Foreskin keratinocyte (primary cell): ENCODE measurements at places on chromosomes 6 and 20.

GRCh38 chr6:117829594-117830319 is 77.3 kb upstream of the SLC35F1 start:
- DNase-seq = no peak

- no peak for DNase-seq
Measured at GRCh38 chr6:16511723-16512489, 249.4 kb downstream of the ATXN1 start.

- DNase-seq = no peak
Measured at GRCh38 chr6:7390226-7390878, 744 bp downstream of the RIOK1 start.

GRCh38 chr6:87799651-87800050 is 97.6 kb upstream of the AKIRIN2 start:
- DNase-seq = no peak

DNA sequence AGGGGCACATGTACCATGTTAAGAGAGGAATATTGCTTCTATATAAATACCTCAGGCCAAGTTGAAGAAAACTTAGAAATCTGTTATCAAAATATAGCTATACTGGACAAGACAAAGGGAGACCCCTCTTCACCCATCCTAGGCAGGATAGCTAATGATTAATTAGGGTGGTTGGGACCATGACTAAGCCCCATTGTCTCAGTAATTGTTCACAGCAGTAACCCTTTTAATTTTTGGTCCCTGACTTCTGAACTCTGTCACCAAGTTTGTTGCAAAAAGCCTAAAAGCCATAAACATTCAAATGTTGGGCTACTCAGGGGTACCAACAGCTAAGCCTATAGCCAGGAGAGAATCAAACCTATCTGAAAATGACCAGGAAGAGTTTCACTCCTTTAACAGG is 19.2 kb upstream of the BTN3A2 start:
- DNase-seq = no peak

- DNase-seq = no peak
Measured at GRCh38 chr6:82686719-82687118, 323.1 kb downstream of the TPBG start.

DNA sequence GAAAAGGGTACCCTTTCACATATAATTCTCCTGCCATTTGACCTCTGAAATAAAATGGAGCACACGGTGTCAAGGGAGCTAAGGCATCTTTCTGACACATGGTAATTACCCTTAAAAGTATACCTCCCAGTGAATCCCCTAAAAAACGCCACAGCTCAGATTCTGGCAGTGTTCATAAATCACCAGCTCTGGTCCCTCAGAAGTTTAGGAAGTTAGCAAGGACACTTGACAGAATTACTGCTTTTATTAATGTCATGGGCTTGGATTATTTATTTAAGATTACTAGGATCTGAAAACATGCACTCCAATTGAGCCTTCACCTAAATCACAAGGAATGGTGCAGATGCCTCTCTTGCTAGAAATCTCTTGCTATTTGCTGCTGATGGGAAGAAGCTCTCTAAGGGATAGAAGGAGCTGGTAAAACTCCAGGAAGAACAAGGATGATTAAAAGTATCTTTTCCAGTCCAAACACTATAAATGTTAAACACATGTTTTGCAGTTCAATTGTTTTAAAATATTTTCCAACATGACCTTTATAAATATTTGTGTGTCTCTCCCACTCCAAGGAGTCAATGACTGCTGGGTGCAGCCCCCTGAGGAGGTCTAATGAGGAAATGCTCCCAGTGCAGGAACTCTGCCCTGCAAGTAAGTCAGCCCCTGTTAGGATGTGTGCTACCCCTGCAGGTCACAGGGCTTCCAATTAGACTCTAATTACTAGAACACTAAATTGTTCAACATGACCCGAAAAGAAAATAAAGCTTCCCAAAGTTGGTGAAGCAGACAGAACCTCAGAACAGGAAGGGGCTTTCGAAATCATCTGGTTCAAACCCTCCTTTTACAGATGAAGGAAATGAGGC is 230.3 kb downstream of the TFAP2A start:
- DNase-seq = no peak

DNA sequence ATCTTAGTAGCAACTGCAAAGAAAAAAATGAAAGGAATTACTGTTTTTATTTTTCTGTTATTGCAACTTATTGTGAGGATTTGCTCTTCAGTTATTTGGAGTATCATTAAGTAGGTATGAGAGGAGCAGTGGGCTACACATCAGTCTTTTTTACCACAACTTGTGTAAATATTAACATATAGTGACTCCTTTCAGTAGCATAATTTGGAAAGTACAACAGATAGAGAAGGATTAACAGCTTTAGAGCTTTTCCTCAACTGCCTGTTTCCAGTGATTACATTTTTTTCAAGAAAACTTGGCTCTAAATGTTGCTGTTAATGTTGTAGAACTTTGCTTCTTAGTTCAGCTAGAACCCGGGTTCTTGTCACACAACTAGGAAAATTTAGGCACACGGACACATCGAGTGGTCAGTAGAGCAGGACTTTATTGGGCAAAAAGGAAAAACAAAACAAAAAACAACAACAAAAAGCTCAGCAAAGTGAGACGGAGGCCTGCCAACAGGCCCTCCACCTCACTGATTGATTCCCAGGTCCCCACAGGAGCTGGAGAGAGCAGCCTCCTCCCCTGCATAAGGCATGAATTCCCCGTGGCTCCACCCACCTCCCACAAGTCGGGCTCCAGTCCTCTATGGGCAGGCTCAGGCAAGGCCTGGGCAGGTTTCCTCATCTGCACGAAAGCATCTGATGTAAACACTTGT is 75.1 kb downstream of the ADGRG6 start:
- peak; percentile 84 for DNase-seq

DNA sequence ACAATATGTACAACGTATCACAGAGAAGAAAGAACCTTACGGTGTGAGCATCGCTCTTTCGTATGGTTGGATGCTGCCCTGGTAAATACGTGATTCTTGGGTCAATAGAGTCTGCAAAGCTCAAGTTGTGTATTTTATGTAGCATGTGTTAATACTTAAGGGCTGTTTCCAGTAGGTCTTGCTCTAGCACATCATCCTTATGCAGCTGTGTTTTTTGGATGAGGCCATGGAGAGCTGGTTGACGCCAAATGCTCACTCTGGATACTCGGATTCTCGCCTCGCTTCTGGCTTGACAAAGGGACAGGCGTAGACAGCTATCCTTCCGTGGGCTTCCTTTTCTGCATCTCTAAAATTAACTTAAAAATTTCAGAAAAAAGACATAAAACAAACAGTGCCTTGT is 38.9 kb downstream of the SNRNP48 start:
- DNase-seq = no peak

DNA sequence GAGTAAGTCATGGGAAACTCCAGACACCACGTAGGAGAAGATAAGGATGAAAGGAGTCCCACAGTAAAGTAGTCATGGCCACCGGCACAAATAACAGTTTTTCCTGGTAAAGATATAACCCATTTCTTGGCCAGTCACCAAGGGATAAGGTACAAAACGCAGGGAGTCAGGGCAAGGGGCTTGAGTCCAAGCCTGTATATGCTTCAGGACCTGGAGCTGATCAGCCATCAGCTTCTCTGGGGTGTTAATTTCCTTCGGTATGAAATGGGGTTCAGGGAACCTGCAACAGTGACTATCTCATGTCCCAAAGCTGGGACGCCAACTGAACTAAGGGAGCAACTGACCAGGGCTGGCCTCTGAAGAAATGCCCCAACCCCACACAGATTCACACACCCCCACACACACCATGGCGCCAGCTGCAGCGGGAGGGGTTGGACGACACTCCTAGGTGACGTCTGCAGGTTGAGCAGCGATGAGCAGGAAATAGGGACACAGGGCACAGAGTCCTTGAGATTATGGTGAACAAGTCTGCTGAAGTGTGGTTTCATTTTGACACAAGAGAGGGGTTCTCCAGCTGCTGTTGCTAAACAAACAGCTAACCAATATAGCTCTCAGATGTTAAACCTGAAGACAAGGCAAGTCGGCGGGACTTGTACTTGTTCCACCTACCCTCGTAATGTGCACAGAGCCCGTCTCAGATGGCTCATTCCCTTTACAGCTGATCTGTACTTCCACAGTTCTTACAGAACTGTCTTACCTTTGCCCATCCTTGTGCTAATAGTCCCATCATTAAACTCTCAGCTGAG is 7.4 kb upstream of the ADTRP start:
- no peak for DNase-seq

- DNase-seq = no peak
Measured at GRCh38 chr20:48932375-48932941, 10.9 kb downstream of the ARFGEF2 start.

DNA sequence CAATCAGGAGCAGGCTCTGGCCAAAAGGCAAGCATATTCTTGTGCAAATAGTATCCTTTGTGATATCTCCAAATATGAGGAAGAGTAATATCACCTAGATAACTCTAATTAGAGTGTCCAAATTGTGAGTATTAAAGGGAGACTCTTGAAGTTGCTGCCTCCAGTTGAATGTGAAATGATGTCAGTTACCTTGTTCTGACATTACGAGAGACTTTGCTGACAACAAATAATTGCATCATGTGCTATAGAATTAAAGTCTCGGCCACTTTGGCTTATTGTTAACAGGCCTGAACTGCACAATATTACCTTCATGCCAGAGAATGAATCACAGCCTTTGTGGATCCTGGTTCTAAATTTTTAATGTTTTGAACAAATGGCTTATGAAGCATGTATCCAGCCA is 106.5 kb downstream of the AIG1 start:
- DNase-seq = peak; percentile 30

- DNase-seq = no peak
Measured at GRCh38 chr6:167103041-167103891, 19.6 kb upstream of the CCR6 start.

DNA sequence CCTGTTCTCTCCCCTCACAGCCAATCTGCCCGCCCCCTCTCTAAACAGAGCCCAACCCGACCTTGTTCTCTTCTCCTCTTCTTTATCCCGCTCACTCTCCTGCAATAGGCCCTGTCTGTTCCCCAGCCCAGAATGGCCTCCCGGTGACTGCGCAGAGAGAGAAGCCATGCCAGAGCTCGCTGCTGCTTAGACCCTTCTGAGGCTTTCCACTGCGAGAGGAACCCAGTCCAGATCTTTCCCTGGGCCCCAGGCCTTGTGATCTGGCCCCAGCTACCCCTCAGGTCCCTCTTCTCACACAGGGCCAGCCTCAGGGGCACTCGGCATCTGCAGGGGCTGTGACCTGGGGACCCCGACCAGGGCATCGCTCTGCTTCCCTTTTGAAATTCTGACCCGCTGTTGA is 58.1 kb downstream of the TMEM242 start:
- no peak for DNase-seq

DNA sequence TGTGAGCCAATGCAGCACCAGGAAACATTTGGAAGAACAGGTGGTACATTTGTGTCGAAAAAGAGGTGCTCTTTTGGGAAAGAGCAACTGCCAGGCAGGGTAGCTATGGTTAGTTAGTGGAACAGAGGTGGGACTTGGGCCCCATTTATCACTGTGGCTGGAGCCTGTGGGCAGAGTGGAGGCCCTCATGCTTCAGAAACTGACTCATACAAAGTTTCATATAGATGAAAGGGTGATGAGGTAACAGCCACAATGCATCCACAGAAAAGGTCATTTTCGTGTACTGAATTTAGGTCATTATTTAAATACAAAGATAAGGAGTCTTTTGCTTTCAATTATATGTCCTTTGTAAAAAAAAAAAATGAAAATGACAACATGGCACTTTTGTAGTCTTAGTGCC is 76.4 kb upstream of the HS3ST5 start:
- DNase-seq = no peak

DNA sequence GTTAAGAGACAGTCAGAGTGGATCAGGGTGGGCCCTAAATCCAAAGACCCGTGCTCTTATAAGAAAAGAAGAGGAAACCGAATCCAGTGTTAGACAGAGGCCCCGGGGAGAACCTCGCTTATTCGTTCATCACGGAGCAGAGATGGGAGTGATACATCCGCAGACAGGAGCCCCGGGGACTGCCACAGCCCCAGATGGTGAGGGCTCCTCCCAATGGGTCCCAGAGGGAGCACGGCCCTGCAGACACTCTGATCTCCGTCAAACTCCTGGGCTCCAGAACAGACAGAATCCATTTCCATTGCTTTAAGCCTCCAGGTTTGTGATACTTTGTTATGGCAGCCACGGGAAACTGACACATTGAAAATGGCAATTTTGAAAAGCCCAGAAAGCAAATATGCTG is 47.0 kb downstream of the CDH4 start:
- DNase-seq = no peak

DNA sequence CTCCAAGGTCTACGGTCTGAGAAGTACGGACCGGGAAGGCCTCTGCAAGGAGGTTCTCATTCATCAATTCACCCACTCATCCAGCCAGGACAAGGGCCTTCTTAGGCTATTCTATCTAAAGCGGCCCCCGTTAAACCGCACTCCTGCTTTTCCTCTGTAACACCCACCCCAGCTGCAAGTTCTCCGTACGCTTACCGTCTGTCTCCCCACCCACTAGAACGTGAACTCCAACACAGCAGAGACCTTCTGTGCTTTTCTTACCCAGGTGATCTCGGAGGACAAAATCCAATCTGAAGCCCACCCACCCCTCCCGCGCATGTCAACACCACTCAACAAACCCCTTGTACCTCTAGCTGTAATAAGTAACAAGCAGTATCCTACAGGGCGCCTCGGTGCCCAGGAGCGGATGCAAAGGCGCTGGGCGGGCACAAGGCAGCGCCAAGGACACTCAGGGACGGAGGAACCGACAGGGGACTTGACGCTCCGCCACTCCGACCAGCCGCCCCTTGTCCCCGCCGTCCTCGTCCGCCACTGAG is 351 bp downstream of the AURKA start:
- DNase-seq = no peak

- DNase-seq = no peak
Measured at GRCh38 chr6:1144842-1145767, 166.8 kb upstream of the FOXQ1 start.

- no peak for DNase-seq
Measured at GRCh38 chr20:22243067-22243466, 341.3 kb downstream of the FOXA2 start.

- no peak for DNase-seq
Measured at GRCh38 chr20:44336086-44336485, 757 bp upstream of the R3HDML start.

GRCh38 chr20:55471052-55472006 is 534.0 kb downstream of the CBLN4 start:
- peak; percentile 9 for DNase-seq

DNA sequence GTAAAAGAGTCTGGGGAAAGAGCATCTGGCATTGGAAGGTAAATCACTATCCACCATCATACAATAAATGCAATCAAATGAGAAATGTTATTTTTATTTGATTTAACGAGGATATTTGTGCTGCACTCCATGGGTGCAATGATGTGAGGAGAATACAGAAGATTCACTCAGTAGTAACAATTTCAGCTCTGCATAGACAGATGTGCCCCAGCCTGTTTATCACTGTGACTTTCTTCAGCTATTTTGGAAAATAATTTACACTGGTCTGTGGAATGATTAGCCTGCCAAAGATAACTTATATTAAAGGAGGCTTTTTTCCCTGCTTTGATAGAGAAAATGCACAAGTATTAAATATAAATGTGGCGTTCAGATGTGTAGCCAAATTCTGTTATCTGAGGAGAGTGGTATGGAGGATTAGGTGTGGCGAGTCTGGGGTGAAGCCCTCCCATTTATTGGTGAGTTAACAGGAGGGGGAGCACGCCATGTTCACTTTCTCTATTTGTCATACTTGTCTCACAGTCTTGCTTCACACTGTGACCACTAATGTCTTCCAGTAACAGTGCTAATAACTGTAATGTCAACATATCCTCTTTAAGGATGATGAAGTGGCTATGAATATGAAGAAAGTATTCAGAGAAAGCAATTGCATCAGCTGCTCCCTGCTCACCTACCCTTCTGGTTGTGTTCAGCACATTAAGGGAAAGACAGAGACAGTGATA is 645.6 kb downstream of the MMUT start:
- peak; percentile 24 for DNase-seq

- DNase-seq = no peak
Measured at GRCh38 chr6:168099201-168100010, 20.4 kb upstream of the FRMD1 start.
